Activated CD4-positive, alpha-beta T cell treated with anti-CD3 and anti-CD28 coated beads for 4 hours (primary cell): ENCODE measurements at places on chromosomes 5 and 9.

DNA sequence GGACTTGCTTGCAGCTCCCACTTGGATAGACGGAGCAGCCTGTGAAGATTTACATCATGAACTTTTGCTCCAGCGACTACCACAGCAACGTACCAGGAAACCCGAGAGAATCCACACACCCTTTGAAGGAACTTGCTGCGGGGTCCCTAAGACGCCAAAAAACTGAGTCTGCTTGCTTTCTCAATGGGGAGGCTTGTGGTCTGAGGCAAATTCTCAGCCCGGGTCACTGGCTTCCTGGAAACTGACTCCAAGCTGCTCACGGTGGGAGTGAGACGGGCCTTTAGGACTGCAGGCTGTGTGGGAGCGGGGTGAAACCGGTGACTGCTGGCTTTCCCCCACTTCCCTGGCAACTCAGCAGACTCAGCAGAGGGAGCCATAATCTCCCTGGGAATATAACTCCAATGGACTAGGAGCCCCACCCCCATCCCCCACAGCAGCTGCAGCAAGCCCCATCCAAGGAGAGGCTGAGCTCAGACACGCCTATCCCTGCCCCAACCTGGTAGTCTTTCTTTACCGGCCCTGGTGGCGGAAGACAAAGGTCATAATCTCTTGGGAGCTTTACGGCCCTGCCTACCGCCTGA is 466.0 kb downstream of the CAAP1 start:
- DNase-seq: no peak

GRCh38 chr5:128881502-128882018 is 83.7 kb upstream of the SLC27A6 start:
- no peak for DNase-seq

- DNase-seq: no peak
Observed at GRCh38 chr5:490116-491106, 33.8 kb downstream of the SLC9A3 start.

GRCh38 chr9:93237540-93237939 is 53.6 kb downstream of the WNK2 start:
- DNase-seq: no peak

DNA sequence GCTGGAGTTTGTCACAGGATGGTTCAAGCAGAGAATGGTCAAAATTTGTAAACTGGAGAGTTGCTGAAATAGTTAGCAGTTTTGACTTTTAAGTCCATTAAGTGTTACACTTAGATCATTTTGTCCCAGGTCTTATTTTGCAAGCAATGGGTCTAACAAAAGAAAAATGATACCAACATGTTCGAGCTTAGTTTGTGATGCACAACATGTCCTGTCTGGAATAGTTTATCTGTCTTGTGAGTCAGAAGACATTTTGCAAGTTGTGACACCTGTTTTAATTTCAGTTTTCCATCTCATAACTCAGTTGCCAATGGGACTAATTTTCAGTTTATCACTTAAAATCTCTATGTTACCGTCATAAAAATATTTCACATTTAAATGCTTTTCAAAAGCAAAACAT is 929.8 kb downstream of the CDH18 start:
- no peak for DNase-seq

- DNase-seq: no peak
Observed at GRCh38 chr5:44833249-44833648, 24.5 kb downstream of the MRPS30 start.

GRCh38 chr5:3301306-3301705 is 294.3 kb upstream of the IRX1 start:
- no peak for DNase-seq

DNA sequence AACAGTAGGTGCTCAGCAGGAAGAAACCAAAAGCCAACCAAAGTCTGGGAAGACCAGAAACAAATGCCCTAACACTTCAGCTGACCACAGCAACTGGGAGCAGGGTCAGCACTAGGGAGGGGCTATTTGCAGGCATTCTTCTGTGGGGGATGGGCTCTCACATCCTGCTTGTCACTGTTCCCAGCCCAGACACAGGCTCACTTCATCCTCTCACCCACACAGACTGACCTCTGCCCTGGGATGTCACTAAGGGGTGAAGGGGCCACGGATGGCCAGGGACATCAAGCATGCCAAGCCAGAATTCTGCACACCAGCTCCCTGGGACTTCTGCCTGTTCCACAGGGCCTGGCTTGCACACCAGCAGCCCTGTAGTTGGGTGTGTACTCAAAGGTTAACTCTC is 28.7 kb downstream of the GFRA3 start:
- DNase-seq: no peak

DNA sequence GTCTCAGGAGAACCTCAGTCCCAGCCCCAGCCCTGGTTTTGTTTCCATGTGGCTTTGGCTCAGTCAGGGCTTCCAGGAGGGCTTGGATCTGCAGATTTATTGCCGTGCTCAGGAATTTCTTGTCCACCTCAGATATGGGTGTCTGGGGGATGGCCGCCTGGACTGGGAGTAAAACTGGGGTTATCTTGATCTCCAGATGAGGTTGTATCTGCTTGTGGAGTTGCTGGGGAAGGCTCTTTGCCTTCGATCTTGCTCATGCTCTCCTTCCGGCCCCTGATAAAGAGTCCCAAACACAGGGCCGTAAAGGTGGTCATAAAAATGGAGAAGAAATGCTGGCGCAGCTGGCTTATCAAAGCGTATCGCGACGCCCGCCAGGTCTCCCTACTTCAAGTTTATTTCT is 17.8 kb upstream of the PITX1 start:
- DNase-seq: no peak
